BJ (cell line): ENCODE measurements at places on chromosomes 16 and 17. TPM values are rescaled to one million over a fixed set of nuclear protein-coding genes. Genes with fewer than 3 reads are reported as not detected.

The SMIM22 gene
- not detected in 2 replicates for polyA plus RNA-seq

The PIK3R5 gene
- polyA plus RNA-seq = 0.02 TPM in 1 of 2 replicates, not detected in the other

The PSME3 gene
- 65.7 and 101 TPM in 2 replicates for polyA plus RNA-seq

The KRT27 gene
- polyA plus RNA-seq = not detected in 2 replicates

The CCL7 gene
- polyA plus RNA-seq = 0.87 and 1.1 TPM in 2 replicates

GRCh38 chr17:66423056-66423955 lies 120.9 kb downstream of the PRKCA start:
- DNase-seq = no peak

DNA sequence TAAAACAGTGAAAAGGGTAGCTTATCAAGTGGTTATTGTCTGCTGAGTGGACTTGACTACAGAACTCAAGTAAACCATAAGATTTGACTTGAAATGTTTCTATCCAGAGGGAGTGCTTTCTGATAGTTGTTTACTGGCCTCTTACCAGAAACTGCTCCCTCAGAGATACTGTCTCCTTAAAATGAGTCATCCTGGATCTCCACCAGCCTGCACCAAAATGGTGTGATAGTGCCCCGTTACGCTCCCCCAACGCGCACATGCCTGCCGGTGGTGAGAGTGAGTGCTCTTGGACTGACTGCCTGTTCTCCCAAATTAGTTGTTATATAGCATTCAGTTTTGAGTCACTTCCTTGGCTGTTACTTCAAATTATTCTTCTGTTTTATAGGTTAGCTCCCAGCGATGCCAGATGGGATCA lies 22.9 kb downstream of the PRCD start:
- DNase-seq = peak; percentile 87

DNA sequence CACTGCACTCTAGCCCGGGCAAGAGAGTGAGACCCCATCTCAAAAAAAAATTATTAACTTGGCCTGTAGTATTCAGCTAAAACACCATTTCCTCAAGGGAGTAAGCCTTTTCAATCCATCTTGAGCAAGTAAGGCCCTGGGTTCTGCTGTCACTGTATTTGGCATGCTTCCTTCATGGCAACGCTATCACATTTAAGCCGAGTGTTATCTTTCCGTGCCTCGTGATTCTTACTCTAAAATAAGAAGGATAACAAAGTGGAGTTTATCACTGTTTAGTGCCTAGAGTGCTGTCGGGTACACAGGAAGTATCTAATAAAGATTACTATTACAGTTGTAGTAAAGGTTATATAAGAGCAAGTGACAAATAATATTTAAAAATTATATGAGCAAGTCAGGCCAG lies 8.8 kb downstream of the VPS53 start:
- DNase-seq = no peak

GRCh38 chr17:45370949-45371413 lies 54.2 kb upstream of the MAP3K14 start:
- DNase-seq = no peak

DNA sequence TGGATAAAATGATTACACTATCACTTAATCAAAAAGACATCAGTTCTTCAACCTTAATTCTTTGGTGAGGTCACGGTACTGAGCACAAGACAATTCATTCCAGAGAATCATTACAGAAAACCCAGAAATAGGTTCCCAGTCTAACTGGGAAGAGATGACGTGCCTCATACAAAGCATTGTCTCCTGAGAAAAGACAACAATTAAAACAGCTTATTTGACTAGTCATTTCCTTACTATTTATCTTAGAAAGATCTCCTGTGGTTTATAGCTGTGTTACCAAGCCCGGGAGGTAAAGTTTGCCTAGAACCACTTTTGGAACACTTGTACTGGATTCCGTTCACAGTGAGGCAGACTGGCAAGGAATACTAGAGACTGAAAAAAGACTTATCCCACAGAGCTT lies 5.1 kb downstream of the PHF12 start:
- DNase-seq = peak; percentile 59

DNA sequence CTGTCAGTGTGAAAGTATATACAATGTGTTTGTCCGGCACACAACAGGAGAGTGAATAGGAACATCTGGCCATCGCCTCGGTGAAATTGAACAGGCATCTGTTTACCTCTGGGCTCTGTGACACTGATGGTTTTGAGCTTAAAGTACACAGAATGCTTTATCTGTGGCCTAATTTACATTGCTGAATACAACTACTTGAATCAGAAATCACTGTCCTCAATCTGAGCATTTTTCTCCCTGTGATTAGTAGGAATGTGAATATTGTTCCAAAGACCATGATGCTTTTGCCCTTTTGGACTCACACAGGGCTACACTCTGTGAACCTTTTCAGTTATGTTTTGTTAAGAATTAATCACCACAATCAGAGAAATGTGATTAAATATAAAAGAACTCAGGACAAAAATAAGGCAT lies 323.0 kb upstream of the TBX2 start:
- no peak for DNase-seq

DNA sequence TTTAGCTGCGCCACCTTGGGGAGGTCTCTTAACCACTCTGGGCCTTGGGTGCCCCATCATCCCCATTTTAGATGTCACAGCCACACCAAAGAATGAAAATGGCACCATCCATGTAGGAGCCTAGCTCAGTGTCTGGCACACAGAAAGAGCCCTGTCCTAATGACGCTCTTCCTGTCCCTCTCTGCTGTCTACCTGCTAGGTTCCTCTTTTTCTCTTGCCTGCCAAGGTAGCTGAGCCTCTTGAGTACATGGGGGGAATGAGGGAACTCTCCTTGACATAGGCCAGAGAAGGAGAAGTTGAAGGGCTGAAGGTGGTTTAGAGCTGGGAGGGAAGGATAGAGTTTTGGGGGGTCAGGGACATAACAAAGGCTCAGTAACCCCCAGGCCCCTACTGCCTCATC lies 1.8 kb downstream of the RUNDC3A start:
- DNase-seq = no peak

DNA sequence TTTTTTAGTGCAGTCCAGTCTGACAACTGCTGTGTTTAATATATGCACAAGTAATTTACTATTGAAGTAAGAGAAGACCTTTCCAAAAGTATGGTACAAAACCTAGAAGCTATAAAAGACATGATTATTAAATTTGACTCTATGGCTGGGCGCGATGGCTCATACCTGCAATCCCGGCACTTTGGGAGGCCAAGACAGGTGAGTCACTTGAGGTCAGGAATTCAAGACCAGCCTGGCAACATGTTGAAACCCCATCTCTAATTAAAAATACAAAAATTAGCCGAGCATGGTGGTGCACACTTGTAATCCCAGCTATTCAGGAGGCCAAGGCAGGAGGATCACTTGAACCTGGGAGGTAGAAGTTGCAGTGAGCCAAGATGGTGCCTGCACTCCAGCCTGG lies 41.4 kb upstream of the VWA3A start:
- no peak for DNase-seq

- DNase-seq = no peak
Measured at GRCh38 chr16:56944954-56945839, 13.3 kb downstream of the HERPUD1 start.

GRCh38 chr17:62800585-62800984 lies 7.5 kb downstream of the MARCHF10 start:
- no peak for DNase-seq

- DNase-seq = no peak
Measured at GRCh38 chr17:34820248-34820801, 140.9 kb downstream of the CCT6B start.

- DNase-seq = no peak
Measured at GRCh38 chr17:17156511-17156910, 49.6 kb downstream of the PLD6 start.

GRCh38 chr17:2092253-2092652 lies 37.4 kb downstream of the HIC1 start:
- DNase-seq = no peak

- no peak for DNase-seq
Measured at GRCh38 chr17:37273409-37274051, 102.3 kb upstream of the C17orf78 start.

DNA sequence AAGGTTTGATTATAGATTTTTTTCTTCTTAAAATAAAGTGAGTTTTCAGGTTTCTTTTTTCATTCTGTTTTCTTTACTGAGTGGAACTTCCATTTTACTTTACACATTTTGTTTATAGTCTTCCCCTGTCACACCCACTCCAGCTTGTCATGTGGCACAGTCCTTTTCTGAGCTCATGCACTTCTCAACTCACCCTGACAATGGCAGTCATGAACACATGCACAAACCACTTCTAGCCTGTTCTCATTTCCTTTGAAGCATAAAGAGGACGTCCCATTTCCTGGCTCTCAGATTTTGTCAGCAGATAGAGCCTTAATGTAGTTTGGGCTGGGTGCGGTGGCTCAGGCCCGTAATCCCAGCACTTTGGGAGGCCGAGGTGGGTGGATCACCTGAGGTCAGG lies 168.0 kb downstream of the AHSP start:
- DNase-seq = no peak

- no peak for DNase-seq
Measured at GRCh38 chr17:4796552-4796920, 572 bp downstream of the PSMB6 start.
